Cardiac muscle cell (in vitro differentiated cells and primary cell): ENCODE measurements at places on chromosomes 16 and 17. TPM values are rescaled to one million over a fixed set of nuclear protein-coding genes. Genes with fewer than 3 reads are reported as not detected.

- DNase-seq: peak; percentile 27
Observed at GRCh38 chr16:86809458-86809955, 231.2 kb downstream of the FOXL1 start.

GRCh38 chr17:36131421-36131820 lies 27.8 kb downstream of the CCL4 start:
- DNase-seq: no peak

ADCY9 gene
- polyA plus RNA-seq: 7.1 and 14.9 TPM in 2 replicates

DNA sequence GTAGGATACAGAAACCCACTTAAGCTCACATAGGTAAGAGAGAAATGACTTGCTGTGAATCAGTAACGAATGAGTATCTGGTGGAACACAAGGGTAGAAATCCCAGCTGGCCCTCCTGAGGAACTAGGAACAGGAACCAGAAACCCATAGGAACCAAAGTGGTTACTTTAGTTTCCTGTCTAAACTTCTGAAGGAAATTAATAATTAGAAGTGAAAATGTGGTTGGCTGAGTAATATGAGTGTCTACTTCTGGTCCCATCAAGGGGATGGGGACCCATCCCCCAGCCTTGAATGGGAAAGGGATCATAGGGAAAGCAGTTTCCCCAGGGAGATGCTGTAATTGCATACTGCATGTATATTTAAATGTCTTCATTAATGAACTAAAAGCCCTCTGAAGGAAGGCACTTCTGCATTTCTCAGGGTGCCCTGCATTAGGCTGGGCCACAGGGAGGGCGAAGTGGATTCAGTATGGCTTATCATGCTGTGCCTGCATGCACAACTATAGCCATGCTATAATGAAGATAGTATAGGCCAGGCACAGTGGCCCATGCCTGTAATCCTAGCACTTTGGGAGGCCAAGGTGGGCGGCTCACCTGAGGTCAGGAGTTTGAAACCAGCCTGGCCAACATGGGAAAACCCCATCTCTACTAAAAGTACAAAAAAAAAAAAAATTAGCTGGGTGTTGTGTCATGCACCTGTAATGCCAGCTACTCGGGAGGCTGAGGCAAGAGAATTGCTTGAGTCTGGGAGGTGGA lies 45.6 kb downstream of the CYB5B start:
- DNase-seq: no peak

MYCBPAP gene
- polyA plus RNA-seq: 1.2 and 2.5 TPM in 2 replicates

DNA sequence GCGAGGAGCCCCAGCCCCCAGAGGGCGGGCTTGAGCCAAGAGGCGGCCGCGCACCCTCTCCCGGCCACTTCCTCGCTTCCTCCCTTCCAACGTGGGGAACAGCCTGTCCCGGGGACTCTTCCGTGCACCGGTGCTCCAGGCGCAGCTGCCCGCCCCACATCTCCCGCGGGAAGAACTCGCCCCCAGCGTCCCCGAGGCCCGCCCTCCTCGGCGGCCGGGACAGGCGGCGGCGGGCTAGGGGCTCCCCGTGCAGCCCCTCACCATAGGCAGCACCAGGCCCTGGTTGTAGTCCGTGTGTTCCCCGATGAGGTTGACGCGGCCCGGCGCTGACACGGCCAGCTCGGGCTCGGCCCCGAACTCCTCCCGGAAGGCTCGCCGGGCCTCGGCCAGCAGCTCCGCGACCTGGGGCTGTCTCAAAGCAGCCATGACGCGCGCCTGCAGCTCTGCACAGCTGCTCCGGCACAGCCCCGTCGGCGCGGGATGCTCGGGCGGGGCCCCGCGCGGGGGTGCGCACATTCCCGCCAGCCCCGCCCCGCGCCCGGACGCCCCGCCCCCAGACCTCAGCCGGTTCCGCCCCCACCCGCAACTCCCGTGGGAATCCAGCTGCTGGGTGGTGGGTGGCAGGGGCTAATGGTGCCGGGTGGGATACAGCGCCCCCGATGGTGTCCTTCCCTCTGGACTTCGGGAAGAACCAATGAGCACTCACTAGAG lies at the start of gene GALK1:
Gene GALK1, minus strand, starts transcription at position 482 of the 711 bp plus-strand sequence. Its CDS starts 56 bp downstream, at position 426.
- DNase-seq: peak; percentile 74

WNT9B gene
- 0.33 TPM in 1 of 2 replicates, not detected in the other for polyA plus RNA-seq

SPSB3 gene
- 81.4 and 96.4 TPM in 2 replicates for polyA plus RNA-seq

DNA sequence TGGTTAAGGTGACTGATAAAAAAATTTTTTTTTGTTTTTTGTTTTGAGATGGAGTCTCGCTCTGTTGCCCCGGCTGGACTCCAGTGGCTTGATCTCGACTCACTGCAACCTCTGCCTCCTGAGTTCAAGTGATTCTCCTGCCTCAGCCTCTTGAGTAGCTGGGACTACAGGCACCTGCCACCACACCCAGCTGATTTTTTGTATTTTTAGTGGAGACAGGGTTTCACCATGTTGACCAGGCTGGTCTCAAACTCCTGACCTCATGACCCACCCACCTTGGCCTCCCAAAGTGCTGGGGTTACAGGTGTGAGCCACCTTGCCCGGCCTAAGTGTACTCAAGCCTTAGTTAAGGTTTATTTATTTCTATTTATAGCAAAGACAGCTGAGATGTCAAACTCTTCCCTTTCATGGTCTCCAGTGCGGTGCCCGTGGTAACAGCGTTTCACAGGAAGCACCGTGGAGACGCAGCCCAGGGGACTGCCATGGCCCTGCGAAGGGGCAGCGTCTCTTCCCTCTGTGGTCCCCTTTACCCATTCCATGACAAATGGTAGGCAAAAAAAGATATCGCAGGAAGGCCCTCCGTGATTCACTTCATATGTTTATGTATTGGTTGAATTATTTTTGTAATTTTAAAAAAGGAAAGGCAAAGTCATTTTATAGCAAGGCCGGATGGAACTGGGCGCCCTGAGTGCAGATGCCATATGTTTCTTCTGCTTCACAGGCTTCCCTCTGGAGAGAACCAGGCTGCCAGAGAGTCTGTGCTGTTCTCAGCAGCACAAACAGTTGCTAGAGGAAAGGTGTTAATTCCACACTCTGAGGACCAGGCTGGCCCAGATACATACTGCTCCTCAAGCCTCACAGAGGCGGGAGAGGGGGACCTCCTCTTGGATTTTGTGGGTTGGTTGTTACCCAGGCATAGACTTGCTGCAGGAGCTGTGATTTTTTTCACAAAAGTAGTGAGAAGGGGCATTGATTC lies 29.2 kb downstream of the DDX19A start:
- DNase-seq: no peak

FBXL16 gene
- 0.59 and 1.4 TPM in 2 replicates for polyA plus RNA-seq

AANAT gene
- 2.1 TPM in 1 of 2 replicates, not detected in the other for polyA plus RNA-seq

TNP2 gene
- not detected in 2 replicates for polyA plus RNA-seq

- peak; percentile 10 for DNase-seq
Observed at GRCh38 chr17:43952351-43952723, 1.4 kb downstream of the PYY start.

DNA sequence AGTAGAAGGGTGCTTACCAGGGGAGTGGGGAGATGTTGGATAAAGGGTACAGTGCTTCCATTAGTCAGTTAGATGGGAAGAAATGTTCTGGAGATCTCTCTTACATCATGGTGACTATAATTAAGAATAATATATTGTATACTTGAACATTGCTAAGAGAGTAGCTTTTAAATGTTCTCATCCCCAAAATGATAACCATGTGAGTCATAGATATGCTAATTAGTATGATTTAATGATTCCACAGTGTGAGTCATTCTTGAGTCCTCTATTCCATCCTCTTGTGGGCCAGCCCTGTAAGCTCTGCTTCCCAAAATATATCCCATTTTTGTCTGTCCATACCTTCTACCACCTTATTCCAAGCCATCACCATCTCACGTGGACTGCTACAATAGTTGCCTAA lies 80.6 kb upstream of the CDH11 start:
- no peak for DNase-seq

DNA sequence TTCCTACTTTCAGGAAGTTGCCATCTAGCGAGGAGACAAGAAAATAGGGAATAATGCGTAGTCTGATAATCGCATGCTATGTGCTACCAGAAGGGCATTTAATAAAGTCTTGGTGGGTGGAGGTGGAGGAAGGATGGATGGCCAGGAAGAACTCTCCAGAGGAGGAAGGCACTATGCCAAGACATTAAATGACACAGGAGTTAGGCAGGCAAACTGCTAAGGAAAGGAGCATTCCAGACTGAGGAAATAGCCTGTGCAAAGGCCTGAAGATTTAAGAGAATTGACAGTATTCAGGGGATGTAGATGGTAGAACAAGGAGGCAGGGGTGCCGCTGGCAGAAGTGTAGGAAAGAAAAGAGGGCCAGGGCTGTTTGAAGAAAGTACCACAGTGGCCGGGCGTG lies 19.3 kb upstream of the ARHGAP44 start:
- no peak for DNase-seq

- DNase-seq: peak; percentile 91
Observed at GRCh38 chr16:72992142-72992601, 55.8 kb downstream of the ZFHX3 start.

DNA sequence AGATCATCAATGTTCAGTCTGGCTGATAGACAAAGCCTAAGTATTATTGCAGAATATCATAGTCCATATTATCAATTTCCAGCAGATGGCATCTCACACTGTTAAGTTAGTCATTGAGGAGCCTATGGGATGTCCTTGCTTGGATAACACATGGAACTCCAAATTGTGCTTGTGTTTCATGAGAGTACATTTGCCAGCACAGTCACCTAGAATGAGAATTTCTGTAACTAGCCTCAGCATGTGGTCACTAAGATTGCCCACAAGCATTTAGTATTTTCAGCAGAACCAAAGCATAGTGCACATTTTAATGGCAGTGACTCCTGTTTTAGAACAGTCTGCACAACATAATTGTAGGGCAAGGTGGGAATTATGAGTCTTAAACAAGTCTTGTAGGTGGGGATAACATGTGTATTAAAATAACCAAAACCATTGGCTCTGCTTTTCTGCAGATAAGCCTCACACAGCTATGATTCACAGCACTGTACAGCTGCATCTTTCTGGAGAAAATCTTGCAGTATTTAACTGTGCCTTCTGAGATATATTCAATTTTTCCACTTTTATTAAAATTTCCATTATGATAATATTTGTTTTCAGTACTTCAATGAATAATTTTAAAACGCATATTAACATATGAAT lies 882.8 kb upstream of the SOX9 start:
- peak; percentile 45 for DNase-seq

C17orf78 gene
- polyA plus RNA-seq: not detected in 2 replicates

DNA sequence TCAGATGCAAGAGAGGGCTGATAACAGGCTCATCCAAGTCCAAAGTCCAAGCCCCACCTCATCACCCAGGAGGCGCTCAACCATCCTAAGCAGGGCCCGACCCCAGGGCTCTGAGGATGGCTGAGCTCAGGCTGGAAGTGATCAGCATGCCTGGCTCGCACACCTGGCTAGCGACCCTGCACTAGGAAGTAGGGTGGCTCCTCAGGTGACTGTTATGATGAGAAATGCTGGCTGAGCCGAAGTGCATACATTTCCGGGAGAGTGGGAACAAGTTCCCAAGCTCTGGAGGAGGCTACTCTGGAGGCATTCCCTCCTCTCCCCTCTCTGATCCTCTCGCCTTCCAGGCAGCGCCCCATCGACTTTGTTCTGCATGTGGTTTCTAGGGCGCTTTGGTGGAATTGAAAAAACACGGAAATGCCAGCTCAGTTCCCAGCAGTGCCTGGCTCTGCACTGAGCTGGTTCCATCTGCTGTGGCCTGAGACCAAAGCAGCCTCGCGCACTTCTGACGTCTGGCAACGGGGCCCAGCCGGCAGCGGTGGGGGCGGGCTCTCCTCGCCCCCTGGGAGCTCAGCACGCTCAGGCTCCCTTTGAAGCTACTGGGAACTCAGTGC lies 130.3 kb downstream of the IRF8 start:
- DNase-seq: no peak

DNA sequence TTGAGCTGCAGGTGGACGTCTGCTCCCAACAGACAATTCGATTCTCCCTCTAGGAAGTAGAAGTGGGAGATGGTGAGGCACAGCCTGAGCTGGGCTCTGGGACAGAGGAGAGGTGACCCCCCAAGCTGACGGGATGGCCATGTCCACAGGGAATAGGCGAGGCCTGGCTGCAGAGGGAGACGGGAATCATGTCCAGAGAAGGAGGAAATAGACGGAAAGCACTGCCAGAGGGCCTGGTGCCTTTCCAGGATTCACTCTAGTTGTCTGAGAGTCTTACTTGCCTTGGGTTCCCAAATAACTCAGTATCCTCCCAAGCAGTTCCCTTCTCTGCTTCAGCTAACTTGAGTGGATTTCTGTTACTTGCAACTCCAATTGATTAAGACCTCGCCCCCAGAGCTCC lies 4.3 kb upstream of the CRISPLD2 start:
- DNase-seq: no peak

- DNase-seq: no peak
Observed at GRCh38 chr17:17741349-17742023, 60.2 kb downstream of the RAI1 start.

- DNase-seq: peak; percentile 74
Observed at GRCh38 chr17:42363767-42364585, 24.3 kb downstream of the STAT3 start.

GRCh38 chr17:28704219-28704858 lies 7.3 kb downstream of the PROCA1 start:
- DNase-seq: no peak

TP53TG3D gene
- polyA plus RNA-seq: not detected in 2 replicates

GALR2 gene
- 0.55 TPM in 1 of 2 replicates, not detected in the other for polyA plus RNA-seq

DNA sequence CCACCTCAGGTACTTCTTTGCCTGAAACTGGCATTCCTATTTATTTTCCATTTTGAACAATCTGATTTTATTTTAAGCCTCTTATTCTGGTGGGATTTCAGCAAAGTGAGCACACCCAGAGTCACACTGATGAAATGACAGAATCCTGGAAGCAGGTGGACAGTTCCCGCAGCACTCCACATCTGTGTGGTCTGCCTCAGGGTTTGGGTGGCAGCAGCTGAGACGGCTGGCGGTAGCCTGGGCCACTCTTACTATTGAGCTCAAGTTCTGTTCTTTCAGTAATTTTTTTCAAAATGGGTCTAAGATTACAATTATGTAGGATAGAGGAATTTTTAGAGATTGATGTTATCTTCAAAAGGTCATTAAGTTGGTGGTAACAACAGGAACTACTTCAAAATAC lies 32.5 kb upstream of the ENDOV start:
- no peak for DNase-seq

CTRB1 gene
- polyA plus RNA-seq: 0.22 and 1.1 TPM in 2 replicates

GRCh38 chr16:67936124-67936879 lies at the start of gene PSMB10:
PSMB10 (minus strand) TSS chr16:67936850; CDS start chr16:67936749, 101 bp downstream.
- peak; percentile 66 for DNase-seq

AMZ2 gene
- polyA plus RNA-seq: 122 and 153 TPM in 2 replicates

ARSG gene
- polyA plus RNA-seq: 5.6 and 9.9 TPM in 2 replicates

GRCh38 chr16:68113059-68113761 lies 28.0 kb downstream of the NFATC3 start:
- no peak for DNase-seq

DNA sequence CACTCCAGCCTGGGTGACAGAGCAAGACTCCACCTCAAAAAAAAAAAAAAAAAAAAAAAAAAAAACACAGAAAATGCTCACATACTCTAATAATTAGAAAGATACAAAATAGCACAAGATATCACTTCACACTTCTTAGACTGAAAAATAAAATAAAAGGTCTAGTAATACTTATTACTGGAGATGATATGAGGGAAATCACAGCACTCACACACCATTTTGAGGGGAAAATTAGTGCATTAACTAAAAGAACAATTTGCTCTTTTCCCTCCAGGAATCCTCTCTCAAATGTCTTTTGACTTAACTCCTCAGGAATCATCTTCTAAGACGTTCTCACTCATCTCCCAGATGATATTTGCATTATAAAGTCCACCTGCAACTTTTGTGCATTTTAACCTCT lies 697.9 kb upstream of the SOX9 start:
- no peak for DNase-seq
